Tibial nerve (tissue), 4 donors: ENCODE measurements at places on chromosomes 1 and 21. TPM values are rescaled to one million over a fixed set of nuclear protein-coding genes. Genes with fewer than 3 reads are reported as not detected.

Gene LYSMD1
- total RNA-seq: 10.1 TPM

Gene XCL2
- not detected for total RNA-seq

Gene PLA2G2F
- not detected for total RNA-seq

Gene FLG2
- total RNA-seq: not detected

GRCh38 chr1:221440658-221441057 is 301.2 kb downstream of the DUSP10 start:
- H3K4me1 ChIP-seq: peaks cover 19% of the 10 kb centered on the region
- H3K4me3 ChIP-seq: no peak overlapping the region
- H3K27me3 ChIP-seq: no peaks in the 10 kb centered on the region
- no peaks in the 10 kb centered on the region for H3K36me3 ChIP-seq
- no peak for DNase-seq

Gene CCDC24
- 9.4 TPM for total RNA-seq

Gene KANK4
- 46.3 TPM for total RNA-seq

DNA sequence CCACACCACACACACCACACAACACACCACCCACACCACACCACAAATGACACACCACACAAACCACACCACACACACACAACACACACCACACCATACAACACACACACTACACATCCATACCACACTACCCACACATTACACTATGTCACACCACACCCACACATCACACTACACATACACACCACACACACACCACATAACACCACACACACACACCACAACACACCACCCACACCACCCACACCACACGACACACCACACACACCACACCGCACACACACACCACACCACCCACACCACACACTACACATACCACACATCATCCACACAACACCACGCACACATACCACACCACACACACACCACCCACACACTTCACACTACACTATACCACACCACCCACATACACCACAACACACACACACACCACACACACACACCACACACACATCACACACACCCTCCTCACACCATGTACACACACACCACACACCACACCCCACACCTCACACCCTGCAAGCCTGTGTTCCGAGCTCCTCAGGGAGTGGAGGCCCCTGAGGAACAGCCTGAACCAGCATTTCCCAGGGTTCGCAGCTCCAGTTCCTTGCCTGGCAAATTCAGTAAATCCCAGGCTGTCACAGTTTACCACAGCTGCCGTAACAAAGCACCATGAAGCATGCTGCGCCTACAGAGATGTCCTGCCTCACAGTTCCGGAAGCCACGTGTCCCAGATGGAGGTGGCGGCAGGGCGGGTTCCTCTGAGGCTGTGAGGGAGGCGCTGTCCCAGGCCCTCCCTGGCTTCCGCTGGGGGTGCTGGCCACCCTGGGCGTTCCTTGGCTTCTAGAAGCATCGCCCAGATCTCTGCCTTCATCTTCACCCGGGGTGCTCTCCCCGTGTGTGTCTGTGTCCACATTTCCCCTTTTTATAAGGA is 69.8 kb upstream of the ATP5PO start:
- no peak overlapping the region for H3K27ac ChIP-seq
- H3K4me1 ChIP-seq: no peaks in the 10 kb centered on the region
- no peak overlapping the region for H3K4me3 ChIP-seq
- no peaks in the 10 kb centered on the region for H3K27me3 ChIP-seq
- no peak for DNase-seq

- H3K4me1 ChIP-seq: peaks cover under 1% of the 10 kb centered on the region
- no peak overlapping the region for H3K27ac ChIP-seq
- H3K4me3 ChIP-seq: no peak overlapping the region
- no peak for DNase-seq
Measured at GRCh38 chr21:34675871-34676270, 7.1 kb downstream of the CLIC6 start.

Gene TDRD10
- total RNA-seq: 8.1 TPM

- no peaks in the 10 kb centered on the region for H3K36me3 ChIP-seq
- H3K4me1 ChIP-seq: peaks cover 66% of the 10 kb centered on the region
- peak overlapping the region; percentile 89 for H3K27ac ChIP-seq
- H3K4me3 ChIP-seq: no peak overlapping the region
- no peaks in the 10 kb centered on the region for H3K27me3 ChIP-seq
Measured at GRCh38 chr1:8463144-8463927, 145.4 kb downstream of the SLC45A1 start.

GRCh38 chr1:64328193-64328592 is 124.8 kb downstream of the UBE2U start:
- H3K36me3 ChIP-seq: no peaks in the 10 kb centered on the region
- H3K27me3 ChIP-seq: no peaks in the 10 kb centered on the region
- H3K27ac ChIP-seq: no peak overlapping the region
- no peak for DNase-seq
- H3K4me3 ChIP-seq: no peak overlapping the region
- H3K4me1 ChIP-seq: no peaks in the 10 kb centered on the region

GRCh38 chr21:41378849-41379248 is 17.0 kb downstream of the MX2 start:
- DNase-seq: no peak
- no peaks in the 10 kb centered on the region for H3K27me3 ChIP-seq
- no peaks in the 10 kb centered on the region for H3K4me1 ChIP-seq
- H3K27ac ChIP-seq: no peak overlapping the region
- peaks cover 67% of the 10 kb centered on the region for H3K36me3 ChIP-seq

Gene NENF
- 164 TPM for total RNA-seq

GRCh38 chr1:147171399-147172167 is 687 bp downstream of the PRKAB2 start:
- no peaks in the 10 kb centered on the region for H3K27me3 ChIP-seq
- H3K4me3 ChIP-seq: peak overlapping the region; percentile 85
- H3K4me1 ChIP-seq: peaks cover 49% of the 10 kb centered on the region
- peak overlapping the region; percentile 95 for H3K27ac ChIP-seq
- no peak for DNase-seq

DNA sequence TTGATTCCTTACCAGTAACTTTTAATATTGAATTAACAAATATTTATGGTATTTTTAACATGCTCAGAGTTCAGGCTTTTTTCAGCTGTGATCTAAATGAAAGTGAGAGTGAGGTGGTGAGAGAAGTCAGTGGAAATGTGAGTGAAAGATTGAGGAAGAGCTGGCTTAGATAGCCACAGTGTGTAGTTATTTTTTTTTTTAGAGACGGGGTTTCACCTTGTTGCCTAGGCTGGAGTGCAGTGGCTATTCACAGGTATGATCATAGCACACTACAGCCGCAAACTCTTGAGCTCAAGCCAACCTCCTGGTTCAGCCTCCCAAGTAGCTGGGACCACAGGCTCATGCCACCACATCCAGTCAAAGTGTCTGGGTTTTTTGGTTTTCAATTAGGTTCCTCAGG is 10.9 kb downstream of the RNF11 start:
- no peak for DNase-seq
- H3K36me3 ChIP-seq: peaks cover 4% of the 10 kb centered on the region
- H3K4me3 ChIP-seq: no peak overlapping the region
- no peaks in the 10 kb centered on the region for H3K27me3 ChIP-seq
- H3K27ac ChIP-seq: no peak overlapping the region
- no peaks in the 10 kb centered on the region for H3K4me1 ChIP-seq

DNA sequence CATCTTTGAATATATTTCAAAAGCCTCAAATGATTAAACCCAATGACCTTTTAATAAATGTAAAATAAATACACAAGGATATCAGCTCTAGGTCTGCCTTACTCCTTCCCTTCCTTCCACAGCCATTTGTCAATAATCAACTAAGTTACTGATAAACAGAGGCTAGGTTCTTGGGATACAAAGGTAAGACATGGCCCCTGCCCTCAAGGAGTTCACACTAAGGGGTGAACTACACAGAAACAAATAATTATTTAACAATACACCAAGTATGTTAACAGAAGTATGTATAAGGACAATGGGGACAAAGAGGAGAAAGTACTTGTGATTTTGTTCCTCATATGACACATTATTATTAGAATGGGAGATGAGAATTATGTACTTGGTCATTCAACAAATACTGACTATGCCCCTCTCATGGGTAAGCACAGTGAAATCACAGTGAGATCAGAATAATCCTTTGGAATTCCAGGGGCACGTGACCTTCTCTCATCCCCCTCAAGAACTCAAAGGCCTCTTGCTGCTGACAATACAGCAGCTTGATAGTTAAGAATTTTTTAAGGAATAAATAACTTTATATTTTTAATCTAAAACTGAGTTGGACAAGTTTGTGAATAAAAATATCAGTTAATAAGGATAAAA is 40.2 kb downstream of the ATP1B1 start:
- H3K27me3 ChIP-seq: no peaks in the 10 kb centered on the region
- no peak overlapping the region for H3K4me3 ChIP-seq
- no peaks in the 10 kb centered on the region for H3K36me3 ChIP-seq

Gene AVPR1B
- not detected for total RNA-seq

DNA sequence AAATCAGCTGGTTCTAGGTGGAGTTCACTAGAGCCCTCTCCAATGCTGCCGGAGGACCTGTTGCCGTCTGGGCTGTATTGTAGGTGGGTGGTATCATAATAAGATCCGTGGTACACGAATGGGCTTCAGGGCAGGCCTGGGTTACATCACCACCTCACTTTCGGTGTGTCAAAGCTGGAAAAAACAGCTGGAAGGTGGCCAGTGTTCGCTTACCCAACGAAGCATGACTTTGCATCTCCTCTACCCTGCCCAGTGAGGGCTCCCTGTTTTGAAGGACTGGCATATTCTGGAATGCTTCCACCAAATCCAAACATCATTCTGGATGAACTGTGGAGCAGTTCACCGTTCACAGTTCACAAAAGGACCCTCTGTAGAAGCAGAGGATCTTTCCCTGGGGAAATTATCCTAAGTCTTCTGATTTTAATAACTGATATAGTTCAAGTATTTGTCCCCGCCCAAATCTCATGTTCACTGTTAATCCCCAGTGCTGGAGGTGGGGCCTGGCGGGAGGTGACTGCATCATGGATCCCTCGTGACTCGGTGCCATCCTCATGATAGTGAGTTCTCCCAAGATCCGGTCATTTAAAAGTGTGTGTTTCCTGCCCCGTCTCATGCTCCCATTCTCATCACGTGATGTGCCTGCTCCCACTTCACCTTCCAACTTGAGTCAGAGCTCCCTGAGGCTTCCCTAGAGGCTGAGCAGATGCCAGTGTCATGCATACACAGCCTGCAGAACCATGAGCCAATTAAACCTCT is 429.0 kb downstream of the KIF26B start:
- no peaks in the 10 kb centered on the region for H3K4me1 ChIP-seq
- H3K4me3 ChIP-seq: no peak overlapping the region
- no peaks in the 10 kb centered on the region for H3K36me3 ChIP-seq
- DNase-seq: no peak

- no peaks in the 10 kb centered on the region for H3K27me3 ChIP-seq
- H3K27ac ChIP-seq: no peak overlapping the region
- DNase-seq: no peak
Measured at GRCh38 chr1:197725044-197725443, 50.2 kb downstream of the DENND1B start.

DNA sequence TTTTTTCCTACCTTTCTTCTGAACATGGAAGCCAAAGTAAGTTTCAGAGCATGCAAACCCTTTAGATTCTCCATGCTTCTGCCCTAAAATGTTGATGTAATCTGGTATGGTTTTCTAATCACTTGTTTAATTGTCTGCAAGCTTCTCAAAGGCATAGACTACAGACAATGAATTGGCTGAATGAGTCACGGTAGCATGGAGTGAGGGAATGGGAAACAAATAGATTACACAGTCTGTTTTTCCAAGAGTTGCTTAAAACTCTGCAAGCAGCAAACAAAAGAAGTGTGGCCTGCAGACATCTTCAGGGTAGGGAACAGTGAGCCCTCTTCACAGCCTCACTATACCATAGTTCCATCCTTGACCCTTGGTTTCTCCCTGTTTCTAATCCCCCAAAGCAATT is 326.0 kb downstream of the BARHL2 start:
- H3K4me1 ChIP-seq: peaks cover 25% of the 10 kb centered on the region
- no peak for DNase-seq
- H3K27ac ChIP-seq: no peak overlapping the region
- no peaks in the 10 kb centered on the region for H3K36me3 ChIP-seq
- no peaks in the 10 kb centered on the region for H3K27me3 ChIP-seq

Gene TCHHL1
- not detected for total RNA-seq

Gene HSD3B2
- total RNA-seq: not detected

Gene MX2
- total RNA-seq: 6.7 TPM

DNA sequence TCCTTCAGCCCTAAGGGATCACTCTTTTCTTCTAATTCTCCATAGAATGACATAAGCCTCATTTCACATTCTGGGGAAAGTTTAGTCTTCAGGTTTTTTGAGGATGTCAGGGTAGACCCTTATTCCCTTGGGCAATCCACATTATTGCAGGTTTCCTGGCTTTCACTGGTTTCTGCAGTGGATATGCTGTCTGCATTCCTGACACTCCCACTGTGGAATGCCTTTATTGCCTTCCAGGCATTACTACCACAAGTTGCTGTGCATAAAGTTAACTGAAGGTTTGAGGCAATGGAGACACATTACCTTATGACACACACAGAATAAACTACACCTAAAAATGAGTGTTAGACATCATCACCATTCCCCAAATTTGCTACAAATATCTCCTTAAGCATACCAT is 12.7 kb downstream of the FASLG start:
- no peaks in the 10 kb centered on the region for H3K36me3 ChIP-seq
- H3K4me3 ChIP-seq: no peak overlapping the region
- DNase-seq: no peak
- no peaks in the 10 kb centered on the region for H3K4me1 ChIP-seq
- H3K27ac ChIP-seq: no peak overlapping the region
- no peaks in the 10 kb centered on the region for H3K27me3 ChIP-seq

- H3K4me1 ChIP-seq: no peaks in the 10 kb centered on the region
- H3K4me3 ChIP-seq: no peak overlapping the region
- H3K27me3 ChIP-seq: no peaks in the 10 kb centered on the region
- no peaks in the 10 kb centered on the region for H3K36me3 ChIP-seq
- H3K27ac ChIP-seq: peak overlapping the region; percentile 7
- DNase-seq: no peak
Measured at GRCh38 chr1:232984577-232985425, 34.4 kb downstream of the NTPCR start.

Gene LRRC3
- 3.9 TPM for total RNA-seq

DNA sequence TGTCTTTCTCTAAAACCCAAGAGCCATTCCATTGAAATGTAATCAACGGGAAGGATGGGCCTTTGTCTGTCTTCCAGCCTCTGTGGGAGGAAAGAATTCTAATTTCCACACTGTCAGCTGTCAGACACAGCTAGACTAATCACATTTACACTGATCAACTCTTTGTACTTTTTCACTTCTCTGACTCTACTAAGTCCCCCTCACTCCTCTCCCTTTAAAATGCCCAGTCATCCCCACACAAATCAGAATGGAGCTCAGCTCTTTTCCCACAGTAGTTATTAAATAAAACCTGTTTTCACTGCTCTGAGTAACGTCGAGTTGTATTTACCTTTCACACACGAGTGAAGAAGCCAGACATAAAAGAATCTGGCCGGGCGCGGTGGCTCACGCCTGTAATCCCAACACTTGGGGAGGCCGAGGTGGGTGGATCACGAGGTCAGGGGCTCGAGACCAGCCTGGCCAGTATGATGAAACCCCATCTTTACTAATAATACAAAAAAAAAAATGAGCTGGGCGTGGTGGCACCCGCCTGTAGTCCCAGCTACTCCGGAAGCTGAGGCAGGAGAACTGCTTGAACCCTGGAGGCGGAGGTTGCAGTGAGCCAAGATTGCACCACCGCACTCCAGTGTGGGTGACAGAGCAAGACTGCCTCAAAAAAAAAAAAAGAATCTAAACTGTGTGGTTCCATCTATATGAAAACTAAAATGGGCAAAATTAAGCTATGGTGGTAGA is 13.3 kb downstream of the ZBTB8OS start:
- no peak overlapping the region for H3K4me3 ChIP-seq
- DNase-seq: no peak
- H3K27ac ChIP-seq: no peak overlapping the region
- H3K4me1 ChIP-seq: peaks cover 10% of the 10 kb centered on the region

Gene LRRC39
- total RNA-seq: 2.5 TPM
